Mammary epithelial cell (primary cell): ENCODE measurements at places on chromosomes 1 and 21. TPM values are rescaled to one million over a fixed set of nuclear protein-coding genes. Genes with fewer than 3 reads are reported as not detected.

Gene KRTAP21-2
- total RNA-seq: not detected in 2 replicates

Gene CFAP57
- 0.26 and 0.61 TPM in 2 replicates for total RNA-seq

Gene DNTTIP2
- total RNA-seq: 40.5 TPM

Gene NECTIN4
- 5.6 and 7.2 TPM in 2 replicates for total RNA-seq

Gene DENND2C
- 14.2 TPM for total RNA-seq
